A549 (cell line): ENCODE measurements at places on chromosomes 12 and 14. TPM values are rescaled to one million over a fixed set of nuclear protein-coding genes. Genes with fewer than 3 reads are reported as not detected.

Gene FRMD6
- 18.2 to 18.8 TPM (median 18.8 TPM) in 3 replicates for polyA plus RNA-seq

GRCh38 chr14:60079723-60080122, 12.0 kb upstream of the PCNX4 start:
- no peak for DNase-seq

Gene SLC25A21
- 0.57 to 0.89 TPM (median 0.68 TPM) in 3 replicates for polyA plus RNA-seq

- no peak for DNase-seq
Observed at GRCh38 chr12:16668198-16668597, 62.2 kb upstream of the LMO3 start.

Gene ACVR1B
- 13.2 to 15.2 TPM (median 14.6 TPM) in 3 replicates for polyA plus RNA-seq

Gene TBC1D30
- polyA plus RNA-seq = 0.65 to 0.85 TPM (median 0.67 TPM) in 3 replicates

Gene PRB2
- not detected in 3 replicates for polyA plus RNA-seq

DNA sequence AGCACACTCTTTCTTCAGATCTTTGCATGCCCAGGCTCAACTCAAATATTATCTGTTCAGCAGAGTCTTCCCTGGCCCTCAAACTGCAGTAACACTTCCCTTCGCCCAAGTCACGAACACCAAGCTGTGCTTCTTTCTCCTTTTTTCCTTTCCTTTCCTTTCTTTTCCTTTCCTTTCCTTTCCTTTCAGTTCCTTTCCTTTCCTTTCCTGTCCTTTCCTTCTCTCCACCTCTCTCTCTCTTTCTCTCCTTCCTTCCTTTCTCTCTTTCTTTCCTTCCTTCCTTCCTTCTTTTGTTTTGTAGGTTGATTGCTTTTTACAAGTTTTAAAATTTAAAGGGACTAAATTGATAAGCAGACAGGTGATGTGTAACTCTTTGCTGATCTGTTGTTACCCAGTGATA, 19.0 kb upstream of the ADGRD1 start:
- no peak for DNase-seq

GRCh38 chr14:94111276-94112095, 950 bp downstream of the IFI27 start:
- no peak for DNase-seq
